CD8-positive, alpha-beta memory T cell (primary cell): ENCODE measurements at places on chromosomes 12 and 14. TPM values are rescaled to one million over a fixed set of nuclear protein-coding genes. Genes with fewer than 3 reads are reported as not detected.

Gene DHH
- total RNA-seq = not detected

Gene INHBE
- total RNA-seq = 0.38 TPM

- no peak for DNase-seq
- no peak overlapping the region for H3K27ac ChIP-seq
- peaks cover 39% of the 10 kb centered on the region for H3K4me1 ChIP-seq
- H3K36me3 ChIP-seq = no peaks in the 10 kb centered on the region
These were observed 3.2 kb upstream of the NECAP1 start for GRCh38 chr12:8078916-8079315.

Gene AGAP2
- 31.7 TPM for total RNA-seq
